Stimulated activated CD4-positive, alpha-beta T cell treated with anti-CD3 and anti-CD28 coated beads, Interleukin-12 subunit alpha, Interleukin-12 subunit beta, amount 100 ng/mL, for 4 hours (primary cell): ENCODE measurements at places on chromosomes 5 and 9.

- DNase-seq, result no peak
Measured at GRCh38 chr9:69564557-69564956, 107.6 kb downstream of the APBA1 start.

DNA sequence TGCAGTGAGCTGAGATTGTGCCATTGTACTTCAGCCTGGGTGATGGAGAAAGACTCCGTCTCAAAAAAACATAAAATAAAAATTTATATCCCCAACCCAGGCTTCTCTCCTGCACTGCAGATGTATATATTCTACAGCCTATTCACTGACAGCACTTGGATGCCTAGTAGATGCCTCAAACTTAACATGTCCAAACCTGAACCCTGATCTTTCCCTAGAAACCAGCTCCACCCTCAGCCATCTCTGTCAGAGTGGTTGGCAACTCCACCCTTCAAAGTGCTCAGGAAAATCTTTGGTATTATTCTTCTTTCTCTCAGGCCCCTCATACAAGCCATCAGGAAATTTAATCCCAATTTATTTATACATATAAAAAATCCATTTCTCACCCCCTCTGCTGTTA, 36.9 kb upstream of the TXN start:
- DNase-seq, result no peak

GRCh38 chr9:7223981-7224380, 466.2 kb downstream of the KDM4C start:
- DNase-seq, result no peak

GRCh38 chr9:129517006-129517405, 103.9 kb downstream of the C9orf50 start:
- DNase-seq, result no peak

- no peak for DNase-seq
Measured at GRCh38 chr5:178526773-178527457, 63.3 kb downstream of the COL23A1 start.

- no peak for DNase-seq
Measured at GRCh38 chr5:57889558-57889957, 406.9 kb upstream of the ACTBL2 start.

- no peak for DNase-seq
Measured at GRCh38 chr9:74645007-74645639, 148.0 kb downstream of the RORB start.

GRCh38 chr5:154302161-154302560, 111.6 kb downstream of the GALNT10 start:
- no peak for DNase-seq

GRCh38 chr5:174837919-174838902, 113.8 kb downstream of the MSX2 start:
- no peak for DNase-seq

DNA sequence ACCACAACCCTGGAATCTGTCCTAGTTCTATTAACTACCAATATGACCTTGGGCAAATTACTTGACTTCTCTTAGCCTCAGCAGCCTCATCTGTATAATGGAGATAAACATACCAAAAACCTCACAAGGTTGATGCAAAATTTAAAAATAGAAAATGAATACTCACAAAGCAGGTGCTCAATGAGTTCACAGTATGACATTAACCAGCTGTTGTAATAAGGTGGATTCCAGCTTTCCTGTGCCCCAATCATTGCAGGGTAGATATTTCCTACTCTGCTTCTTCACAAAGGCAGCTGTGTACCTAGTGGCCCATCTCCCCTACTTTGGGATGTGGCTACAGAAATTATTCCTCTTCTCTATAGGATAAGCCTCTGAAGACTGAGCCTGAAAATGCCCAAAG, 8.8 kb downstream of the HTR4 start:
- DNase-seq, result no peak

- no peak for DNase-seq
Measured at GRCh38 chr5:72451741-72452505, 55.3 kb downstream of the ZNF366 start.

DNA sequence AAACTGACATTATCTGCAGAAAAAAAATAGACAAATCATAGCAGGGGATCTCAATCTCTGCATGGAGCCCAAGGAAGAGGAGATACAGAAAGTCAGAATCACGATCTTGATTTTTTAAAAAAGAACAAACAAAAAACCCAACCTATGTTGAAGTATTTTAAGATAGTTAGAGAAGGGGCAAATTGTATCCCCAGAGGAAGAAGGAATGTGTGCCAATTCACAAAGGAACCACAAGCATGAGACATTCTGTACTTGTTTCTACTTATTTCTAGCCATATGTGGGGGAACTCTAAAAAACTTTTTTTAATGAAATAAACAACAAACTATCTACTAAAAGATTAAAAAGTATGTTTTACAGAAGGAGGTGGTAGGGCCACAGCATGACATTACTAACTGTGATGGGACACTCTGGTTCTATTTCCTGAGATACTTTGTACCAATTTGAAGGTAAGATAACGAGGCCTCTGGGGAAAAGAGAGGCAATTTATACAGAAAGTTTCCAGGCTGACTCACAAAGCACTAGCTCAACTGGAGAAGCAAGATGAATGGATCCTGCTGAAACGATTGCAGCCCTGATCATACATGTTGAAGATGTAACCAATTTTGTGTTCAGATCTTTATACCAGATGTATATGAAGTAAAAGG, 22.5 kb downstream of the RANBP3L start:
- no peak for DNase-seq

DNA sequence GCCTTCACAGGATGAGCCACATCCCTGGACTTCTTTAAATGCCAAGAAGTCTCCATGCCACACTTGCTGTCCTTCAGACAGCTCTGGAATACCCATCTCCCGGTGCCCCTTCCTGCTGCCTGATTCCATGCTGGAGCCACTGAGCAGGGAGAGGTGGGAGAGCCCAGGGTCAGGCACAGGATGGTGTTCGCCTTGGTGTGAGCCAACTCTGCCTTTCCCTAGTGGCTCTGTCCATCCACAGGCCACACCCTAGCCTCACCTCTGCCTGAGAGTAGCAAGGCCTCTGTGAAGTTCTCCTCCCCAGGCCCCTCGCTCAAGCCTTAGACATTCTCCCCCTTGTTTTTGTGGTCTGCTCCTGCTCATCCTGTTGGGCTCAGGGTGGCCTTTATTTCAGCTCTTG, 54.2 kb upstream of the ANGPTL2 start:
- no peak for DNase-seq

DNA sequence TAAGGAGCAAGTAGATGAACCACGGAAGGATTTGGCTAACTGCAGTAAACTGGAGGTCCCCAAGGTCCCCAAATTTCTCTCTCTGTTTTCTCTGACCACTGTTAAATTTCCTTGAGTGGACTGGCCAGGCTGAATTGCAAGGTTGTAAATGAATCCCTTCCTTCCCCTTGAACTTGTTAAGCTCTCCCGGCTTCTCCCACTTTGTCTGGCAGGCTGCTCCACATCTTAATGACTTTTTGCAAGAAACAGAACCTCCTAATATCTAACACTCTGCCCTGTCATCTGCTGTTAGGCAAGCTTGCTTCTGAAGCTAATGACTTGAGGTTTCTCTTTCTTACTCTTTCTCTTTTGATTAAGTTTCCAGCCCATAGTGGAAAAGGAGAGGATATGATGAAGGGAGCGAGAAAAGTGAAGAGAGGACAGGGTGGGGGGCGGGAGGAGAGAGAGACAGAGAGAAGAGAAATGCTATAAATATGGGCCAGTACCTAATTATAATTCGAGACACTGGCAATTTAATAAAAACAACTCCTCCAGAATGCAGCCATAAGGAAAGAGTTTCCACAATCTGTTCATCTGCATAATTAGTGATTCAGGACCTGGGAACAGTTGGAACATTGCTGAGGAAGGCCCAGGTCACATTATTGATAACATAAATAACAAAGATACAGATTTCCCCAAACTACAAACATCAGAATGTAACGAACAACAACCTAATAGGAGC, 437.3 kb upstream of the MPDZ start:
- DNase-seq, result no peak

DNA sequence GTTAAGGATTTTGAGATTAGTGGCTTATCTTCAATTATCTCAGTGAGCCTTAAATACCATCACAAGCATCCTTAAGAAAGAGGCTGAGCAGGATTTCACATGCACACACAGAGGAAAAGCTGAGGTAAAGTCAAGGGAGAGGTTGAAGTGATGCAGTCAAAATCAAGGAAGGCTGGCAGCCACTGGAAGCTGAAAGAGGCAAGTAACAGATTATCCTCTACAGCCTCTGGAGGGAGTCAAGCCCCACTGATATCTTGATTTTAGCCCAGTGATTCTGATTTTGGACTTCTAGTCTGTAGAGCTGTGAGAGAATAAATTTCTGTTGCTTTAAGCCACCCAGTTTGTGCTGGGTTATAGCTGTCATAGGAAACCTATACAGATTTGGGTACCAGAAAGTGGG, 80.1 kb downstream of the ANKRD31 start:
- DNase-seq, result no peak

- DNase-seq, result no peak
Measured at GRCh38 chr9:132591244-132591643, 8.8 kb downstream of the BARHL1 start.
